ENCODE measurements at places on chromosomes 7 and 10.

DNA sequence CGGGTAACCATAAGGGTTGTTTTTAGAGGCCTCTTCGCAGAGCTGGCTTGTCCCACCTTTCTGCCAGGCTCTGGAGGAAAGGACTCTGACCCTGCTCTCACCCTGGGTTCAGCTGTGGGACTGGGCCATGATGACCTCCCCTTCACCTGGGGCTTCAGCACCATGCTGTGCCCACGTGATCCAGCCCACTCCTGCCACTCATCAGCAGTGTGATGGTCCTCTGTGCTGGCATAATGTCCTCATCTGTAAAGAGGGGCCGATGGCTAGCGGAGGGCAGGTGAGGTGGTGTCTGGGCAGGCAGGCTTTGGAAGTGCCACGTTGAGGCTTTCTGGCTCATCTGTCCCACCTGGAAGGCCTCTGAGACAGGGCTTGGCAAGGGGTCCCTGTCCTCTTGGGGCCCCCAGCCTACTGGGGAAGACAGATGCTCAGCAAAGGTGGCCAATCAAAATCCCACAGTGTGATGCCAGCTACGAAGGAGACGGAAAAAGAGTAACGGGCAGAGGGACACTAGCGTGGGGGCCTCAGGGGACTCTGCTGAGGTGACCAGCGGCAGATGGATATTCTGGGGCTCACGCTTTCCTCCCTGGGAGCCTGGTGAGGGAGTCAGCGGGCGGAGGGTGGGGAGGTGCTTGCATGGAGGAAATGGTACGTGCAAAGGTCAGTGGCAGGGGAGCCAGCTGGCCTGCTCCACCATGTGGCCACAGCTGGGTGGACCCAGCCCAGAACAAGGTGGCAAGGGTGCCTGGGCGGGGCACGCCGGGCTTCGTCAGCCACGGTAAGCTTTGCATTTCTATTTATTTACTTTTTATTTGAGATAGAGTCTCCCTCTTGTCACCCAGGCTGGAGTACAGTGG, 5.4 kb downstream of the LRWD1 start:
- peak; percentile 49 for DNase-seq

GRCh38 chr7:17913250-17913649, 27.0 kb downstream of the SNX13 start:
- no peak for DNase-seq

GRCh38 chr7:138900035-138900828, 81.0 kb downstream of the KIAA1549 start:
- DNase-seq, result no peak

DNA sequence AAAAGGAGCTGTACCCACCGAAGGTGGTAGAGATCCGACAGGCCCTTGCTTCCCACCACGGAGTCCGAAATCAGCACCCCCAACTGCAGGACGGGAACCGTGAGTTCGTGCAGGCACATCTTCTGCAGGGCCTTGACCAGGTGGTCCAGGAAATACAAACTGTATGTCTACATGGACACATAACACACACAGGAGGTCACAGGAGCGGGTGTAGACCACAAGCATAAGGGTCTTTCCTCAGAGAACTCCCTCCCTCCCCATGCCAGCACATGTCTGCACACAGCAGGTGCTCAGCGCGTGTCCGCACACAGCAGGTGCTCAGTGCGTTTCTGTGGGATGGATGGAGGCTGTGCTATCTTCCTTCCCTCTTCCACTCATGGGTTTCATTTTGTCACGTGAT, 69.7 kb downstream of the CFAP46 start:
- DNase-seq, result peak; percentile 33

DNA sequence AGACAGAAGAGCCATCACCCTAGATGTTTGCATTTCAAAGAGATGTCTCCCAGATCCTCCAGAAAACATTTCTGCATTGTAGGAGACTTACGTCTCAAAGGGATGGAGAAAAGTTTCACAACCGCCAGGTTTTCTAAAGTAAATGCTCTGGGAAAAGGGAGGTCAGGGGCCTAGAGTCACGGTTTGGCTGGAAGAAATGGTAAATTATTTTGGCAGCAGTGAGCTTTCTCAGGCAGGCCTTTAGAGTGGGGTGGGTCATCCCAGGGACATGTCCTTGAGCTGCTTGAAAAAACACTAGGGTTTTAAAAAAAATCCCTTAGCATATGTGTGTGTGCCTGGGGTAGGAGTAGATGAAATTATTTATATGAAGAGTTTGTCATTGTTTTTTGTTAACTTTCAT, 728.8 kb downstream of the TYW1 start:
- DNase-seq, result no peak

- no peak for DNase-seq
Measured at GRCh38 chr7:108086546-108086945, 43.6 kb downstream of the LAMB4 start.

DNA sequence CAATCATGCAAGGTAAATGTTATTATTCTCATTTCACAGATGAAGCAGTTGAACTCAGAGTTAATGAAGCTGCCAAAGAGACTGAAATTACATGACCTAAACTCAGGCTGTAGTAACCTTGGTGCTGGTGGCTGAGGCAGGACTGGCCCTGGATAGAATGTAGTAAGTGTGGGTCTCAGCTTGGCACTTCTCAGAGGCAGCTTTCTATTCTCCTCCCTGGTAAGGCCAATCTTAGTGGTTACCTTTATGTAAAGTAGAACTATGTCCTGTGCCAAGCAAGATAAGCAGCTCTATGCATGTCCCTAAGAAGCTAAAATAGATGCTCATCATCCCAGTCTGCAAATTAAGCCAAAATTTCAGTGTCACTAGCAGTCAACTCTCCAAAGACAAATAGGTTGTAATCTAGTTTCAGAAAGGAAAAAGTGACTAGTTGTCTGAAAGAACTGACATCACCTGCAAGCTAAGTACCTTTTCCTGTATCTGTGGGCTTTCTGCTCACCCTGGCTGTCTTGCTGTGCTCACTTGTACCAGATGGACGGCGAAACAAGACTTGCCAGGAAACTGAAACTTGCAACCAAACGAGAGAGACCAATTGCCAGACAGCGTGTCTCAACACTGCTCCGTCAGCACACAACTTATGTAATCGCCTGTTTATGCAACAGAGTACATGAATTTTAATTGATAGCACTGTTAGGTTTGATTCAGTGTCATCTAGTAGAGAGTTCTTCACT, 43.7 kb downstream of the CH25H start:
- DNase-seq, result no peak

Data from sciatic nerve (tissue), 2 donors.